ENCODE measurements at places on chromosomes 2 and 18.
A peak's percentile ranks its signal among the peaks of the same experiment; 100 is the strongest.

DNA sequence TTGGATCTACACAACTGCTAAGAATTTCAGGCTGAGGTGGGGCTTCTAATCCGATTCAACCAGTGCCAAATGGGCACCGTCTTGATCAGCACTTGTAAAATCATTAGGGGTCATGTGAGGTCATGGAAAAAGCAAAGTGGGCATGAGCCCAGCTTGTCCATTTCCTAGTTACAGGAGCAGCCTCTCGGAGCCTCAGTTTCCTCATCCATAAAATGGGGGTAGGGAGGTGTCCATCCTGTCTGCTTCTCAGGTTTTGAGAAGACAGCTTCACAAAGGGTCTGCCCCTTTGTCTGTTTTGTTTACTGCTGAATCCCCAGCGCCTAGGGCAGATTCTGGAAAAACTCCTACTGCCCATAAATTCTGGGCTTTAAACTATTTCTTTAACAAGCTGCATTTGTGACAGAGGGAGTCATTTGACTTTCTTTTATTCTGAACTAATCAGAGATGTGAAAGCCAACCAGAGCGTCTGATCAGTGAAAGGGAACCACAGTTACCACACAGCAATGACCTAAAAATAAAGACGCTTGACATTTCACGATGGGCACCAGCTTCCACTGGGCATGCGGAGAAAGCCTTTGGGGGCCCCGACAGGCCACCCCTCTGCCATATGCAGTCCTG, 38.9 kb downstream of the DNMT3A start:
- DNase-seq = no peak

DNA sequence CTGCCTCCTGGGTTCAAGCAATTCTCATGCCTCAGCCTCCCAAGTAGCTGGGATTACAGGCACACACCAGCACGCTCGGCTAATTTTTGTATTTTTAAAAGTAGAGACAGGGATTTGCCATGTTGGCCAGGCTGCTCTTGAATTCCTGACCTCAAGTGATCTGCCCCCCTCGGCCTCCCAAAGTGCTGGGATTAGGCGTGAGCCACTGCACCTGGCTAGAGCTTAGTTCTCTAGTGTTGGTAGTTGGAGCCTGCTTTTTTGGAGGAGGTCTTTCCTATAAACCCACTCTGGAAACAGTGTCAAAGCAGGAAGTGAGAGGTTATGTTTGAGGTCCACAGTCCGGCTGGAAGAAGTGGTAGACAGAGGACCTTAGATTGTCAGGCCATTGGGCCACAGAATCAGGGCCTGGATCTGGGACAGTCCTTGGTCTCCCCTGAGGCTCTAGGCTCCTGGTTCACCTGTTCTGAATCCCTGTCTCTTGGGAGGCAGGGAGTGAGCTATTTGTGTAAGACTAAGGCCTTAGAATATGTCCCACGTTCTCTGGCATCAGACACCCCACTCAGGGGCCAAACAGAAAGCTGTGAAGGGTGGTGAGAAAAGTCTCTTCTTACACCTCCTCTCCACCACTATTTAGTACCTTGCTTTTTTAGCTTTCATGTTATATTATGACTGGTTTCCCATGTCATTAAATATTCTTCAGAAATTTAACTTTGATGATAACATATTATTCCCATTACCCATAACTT, 34.5 kb downstream of the PCBP1 start:
- no peak for DNase-seq

DNA sequence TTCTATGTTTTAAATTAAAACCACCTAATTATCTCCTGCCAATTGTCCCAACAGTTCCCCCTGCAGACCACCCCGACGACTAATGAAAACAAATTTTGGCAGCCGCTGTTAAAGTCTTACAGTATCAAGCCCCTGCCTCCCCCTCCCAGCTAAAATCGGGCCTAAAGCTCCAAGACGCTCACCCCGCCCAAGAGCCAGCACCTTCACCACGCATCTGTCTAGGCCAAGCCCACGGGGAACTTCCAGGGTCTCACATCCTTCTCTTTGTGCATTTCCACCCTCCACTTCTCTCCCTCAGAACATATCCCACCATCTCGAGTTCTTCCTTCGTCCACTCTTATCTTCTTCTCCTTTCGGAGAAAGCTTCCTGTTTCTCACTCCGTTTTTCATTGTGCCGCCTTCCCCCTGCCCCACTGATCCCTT, 445 bp downstream of the PRPF40A start:
- no peak for DNase-seq

DNA sequence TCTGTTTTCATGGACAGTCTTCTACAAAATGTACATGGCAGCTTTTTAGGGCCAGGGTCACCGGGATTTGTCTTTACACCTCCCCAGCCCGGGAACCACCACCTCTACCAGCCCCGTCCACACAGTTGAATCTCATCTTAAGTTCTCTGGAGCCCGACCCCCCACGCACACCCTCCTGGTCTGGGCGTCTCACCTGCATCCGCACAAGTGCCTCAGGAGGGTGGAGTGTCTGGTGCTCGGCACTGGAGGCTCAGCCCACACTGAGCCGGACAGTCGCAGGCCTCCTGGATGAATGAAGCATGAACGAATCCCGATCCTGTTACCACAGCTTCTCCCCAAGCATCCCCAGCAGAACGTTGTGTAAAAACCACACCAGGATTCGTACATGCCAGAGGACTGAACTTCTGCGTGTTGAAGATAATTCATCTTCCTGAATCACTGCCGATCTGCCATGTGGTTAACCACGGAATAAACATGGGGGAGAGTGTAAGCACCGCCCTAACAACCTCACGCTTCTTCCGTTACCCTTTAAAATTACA, 162.0 kb downstream of the RTP5 start:
- DNase-seq = peak; percentile 17

- no peak for DNase-seq
Observed at GRCh38 chr2:127175041-127175721, 44.9 kb downstream of the CYP27C1 start.

DNA sequence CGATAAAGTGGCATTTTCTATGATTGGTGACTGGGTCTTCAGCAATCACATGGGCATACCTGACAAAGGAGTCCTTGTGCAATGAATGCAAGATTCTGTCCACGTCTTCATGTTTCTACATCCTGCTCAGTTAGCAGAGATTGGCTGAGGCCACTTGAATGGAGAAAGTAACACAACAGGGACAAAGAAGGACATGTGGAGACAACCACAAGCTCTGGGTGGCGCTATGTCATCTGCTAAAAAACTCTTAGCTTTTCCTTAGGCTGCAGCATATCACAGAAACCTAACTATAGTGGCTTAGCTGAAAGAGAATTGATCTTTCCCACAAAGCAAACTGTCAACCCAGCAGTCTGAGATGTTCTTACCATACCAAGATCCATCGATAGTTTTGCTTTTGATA, 1109.7 kb downstream of the SOCS6 start:
- no peak for DNase-seq

Measured in CD14-positive monocyte (primary cell).